BE2C (cell line): ENCODE measurements at places on chromosomes 1 and 21.

DNA sequence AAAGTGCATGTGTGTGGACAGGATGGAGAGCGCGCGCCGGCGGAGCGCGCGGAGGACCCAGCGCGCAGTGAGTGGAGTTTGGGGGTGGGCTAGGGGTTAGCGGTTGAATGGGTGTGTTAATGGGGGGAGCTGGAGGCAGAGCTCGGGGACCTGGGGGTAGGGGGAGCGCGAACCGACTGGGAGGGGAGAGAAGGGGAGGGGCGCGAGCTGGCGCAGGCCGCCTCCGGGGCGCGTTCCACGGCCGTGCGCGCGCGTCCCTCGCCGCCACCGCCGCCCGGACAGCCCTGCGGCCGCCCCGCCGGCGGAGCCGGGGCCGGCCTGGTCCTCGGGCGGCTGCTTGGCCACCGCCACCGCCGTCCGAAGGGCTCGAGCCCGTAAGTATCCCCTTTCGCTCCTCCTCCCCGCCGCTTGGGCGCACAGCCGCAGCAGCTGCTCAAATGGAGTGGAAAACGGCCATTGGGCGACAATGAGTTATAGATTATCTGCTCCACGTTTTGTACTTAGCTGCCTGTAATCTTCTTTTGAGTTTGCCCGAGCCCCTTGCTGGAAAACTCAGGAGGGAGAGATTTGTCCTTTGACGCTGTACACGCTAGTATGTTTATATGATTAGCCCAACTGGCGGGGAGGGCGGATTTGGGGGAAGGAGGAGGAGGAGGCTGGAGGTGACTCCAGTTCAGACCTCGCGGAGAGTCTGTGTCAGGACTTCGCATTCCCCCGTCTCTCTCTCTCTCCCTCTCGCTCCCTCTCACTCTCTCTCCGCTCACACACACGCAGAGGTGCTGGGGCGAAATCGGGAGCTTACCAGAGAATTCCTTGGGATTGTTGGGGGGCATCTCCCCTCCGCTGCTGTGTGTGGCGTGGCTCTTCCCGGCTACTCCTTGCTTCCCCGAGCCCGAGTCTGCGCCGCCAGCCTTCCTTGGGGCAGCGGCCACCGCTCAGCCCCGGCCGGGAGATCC is at the start of gene ADGRL2:
Gene ADGRL2, plus strand, starts transcription at position 240 of the 956 bp plus-strand sequence. CDS start 36,051 bp downstream, outside the sequence.
- peak; percentile 74 for DNase-seq

DNA sequence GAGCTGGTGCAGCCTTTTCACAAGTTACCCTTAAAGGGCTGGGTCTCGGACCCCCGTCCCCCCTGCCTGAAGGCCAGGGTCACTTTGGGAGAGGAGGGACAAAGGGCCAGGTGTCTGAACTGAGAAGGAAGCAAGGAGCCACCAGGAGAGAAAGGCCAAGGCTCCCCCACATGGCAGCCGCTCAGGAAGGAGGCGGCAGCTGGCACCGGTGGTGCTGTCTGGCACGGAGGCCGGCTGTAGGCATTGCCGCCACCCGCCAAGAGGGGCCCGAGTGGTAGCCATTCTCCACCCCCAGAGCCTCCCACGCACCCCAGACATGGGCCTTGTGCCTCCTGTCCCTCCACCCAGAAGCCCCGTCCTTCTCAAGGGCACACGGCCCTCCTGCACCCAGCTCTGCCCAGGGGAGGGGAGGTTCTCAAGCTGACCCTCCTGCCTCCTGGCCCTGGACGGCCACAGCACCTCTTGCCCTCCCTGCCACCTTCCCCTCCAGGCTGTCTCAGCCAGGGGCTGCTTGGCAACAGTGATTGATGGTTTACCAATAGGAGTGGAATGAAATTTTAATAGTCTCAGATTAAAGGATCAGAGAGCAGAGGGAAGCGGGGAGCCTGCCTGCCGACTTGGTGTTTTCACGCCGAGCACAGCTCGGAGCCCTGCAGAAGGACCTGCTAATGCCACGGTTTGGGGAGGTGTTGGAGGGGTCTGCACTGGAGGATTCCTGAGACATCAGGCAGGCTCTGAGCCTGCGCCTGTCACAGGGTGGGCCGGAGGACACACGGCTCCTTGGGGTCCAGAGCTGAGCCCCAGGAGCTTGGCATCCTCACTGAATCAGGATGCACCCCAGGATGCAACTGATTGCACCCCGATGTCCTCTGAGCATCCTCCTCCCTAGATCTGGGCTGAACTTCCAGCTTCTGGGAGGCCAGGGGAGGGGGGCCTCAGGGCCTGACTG is 211.9 kb upstream of the VAMP3 start:
- no peak for DNase-seq

- no peak for DNase-seq
These were observed 2.1 kb upstream of the TFF3 start for GRCh38 chr21:42317341-42317741.

- DNase-seq: no peak
These were observed 65.8 kb upstream of the HSD17B7 start for GRCh38 chr1:162724583-162725120.

DNA sequence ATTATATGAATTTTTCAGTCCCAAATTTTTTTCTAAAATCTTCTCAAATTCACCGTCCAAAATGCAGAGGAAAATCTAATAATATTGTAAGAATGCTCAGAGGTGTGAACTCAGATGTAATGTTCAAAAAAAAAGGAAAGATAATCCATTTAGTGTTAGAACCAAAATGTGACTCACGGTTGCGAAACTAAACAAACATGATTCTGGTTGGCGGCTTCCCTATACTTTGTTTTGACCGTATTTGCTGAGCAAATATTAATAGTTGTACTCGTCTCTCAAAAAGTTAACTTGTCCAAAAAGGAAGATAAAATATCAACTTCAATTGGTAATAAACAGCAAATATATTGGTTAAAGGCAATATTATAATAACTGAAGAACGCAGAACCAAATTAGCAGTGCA is 34.4 kb downstream of the ZSWIM5 start:
- DNase-seq: no peak

DNA sequence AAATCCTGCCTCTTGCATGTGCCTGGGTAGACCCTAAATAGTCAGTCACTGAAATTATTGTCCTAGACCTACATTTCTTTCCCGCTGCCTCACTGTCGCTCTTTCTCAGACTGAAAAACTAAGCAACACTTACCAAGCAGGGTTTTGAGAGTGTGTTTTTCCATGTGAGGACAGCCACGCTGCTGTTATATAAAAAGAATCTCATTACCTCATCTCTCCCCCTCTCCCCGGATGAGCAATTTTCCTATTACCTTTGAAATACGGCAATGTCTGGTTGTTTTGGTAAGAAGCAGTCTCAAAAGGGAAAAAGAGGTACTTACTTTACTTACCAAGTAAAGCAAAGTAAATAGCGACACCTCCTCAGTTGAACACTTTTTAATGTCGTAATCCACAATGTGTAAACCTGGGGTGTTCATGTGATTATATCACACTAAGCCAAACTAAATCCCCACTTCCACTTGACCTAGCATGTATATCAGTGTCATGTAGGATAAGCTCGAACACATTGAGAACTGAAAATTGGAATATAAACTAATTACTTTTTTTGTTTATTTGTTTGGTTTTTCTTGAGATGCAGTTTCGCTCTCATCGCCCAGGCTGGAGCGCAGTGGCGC is 12.2 kb upstream of the VN1R5 start:
- no peak for DNase-seq

DNA sequence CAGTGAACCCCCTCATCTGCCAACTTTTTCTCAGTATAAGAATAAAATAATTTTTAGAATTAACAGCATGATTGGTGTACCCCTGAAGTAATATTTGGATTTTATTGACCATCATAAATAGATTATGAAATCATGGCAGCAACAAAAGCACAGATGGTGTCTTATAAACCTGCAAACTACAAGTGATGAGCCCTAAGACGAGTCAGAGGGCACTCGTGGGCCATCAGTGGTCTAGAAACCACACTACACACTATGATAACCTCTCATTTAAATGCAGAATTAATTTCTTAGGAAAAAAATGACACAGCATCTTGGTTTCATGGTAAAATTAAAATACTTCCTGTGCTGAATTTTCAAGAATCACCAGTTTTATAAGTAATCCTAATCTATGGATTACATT is 312.4 kb downstream of the PTBP2 start:
- no peak for DNase-seq

GRCh38 chr1:36493524-36493923 is 10.8 kb upstream of the CSF3R start:
- DNase-seq: no peak

GRCh38 chr1:245177071-245177900 is 22.5 kb downstream of the KIF26B start:
- peak; percentile 51 for DNase-seq

DNA sequence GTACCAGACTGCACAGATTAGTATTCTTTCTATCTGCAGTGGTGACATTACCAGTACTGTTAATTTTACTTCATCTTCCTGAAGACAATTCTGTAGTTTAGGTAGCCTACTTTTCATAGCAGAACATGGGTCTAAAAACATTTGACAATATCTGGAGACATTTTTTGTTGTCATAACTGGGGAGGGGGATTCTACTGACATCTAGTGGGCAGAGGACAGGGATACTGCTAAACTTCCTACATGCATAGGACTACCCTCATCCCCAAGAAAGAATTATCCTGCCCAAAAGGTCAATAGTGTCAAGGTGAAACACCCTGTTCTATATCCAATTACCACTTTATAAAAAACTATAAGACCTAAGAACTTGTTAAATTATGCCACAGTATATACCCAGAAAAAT is 3.4 kb upstream of the ARHGAP29 start:
- no peak for DNase-seq

DNA sequence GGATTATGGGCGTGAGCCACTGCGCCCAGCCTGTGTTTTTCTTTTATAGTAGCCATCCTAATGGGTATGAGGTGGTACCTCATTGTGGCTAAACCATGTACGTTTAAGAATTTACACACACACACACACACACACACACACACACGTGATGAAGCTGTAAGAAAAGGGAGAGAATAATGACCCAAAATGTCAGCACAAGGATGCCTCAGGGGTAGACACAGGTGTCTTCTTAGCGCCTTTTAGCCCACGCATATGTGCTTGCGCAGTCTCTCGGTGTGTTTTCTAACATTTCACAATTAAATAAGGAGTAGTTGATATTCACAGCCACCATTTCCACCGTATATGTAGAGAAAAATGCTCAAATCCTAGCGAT is 782 bp upstream of the PFKL start:
- no peak for DNase-seq

- no peak for DNase-seq
These were observed 115.0 kb downstream of the GREM2 start for GRCh38 chr1:240496941-240497340.

GRCh38 chr1:25019337-25020172 is 89.5 kb upstream of the RUNX3 start:
- no peak for DNase-seq

GRCh38 chr1:76939050-76939816 is 72.0 kb downstream of the ST6GALNAC5 start:
- no peak for DNase-seq

DNA sequence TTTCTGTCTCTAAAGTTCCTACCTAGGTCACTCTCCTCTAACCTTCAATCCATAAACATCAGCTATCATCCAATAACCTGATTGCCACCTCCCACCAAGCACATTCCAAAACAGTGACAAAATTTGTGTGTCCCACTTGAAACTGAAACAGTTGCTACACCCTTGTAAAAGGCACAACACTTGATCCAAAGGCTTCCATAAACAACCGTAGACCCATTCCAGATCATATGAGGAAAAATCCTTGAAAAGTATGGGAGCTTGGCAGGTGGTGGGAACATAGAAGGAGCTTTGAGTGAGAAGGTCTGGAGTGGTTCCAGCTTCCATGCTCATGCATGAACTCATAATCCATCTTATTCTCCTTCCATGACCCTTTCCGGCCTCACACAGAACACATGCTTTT is 82.0 kb upstream of the ATP1A1 start:
- DNase-seq: no peak

GRCh38 chr1:243271996-243272395 is 16.2 kb downstream of the SDCCAG8 start:
- no peak for DNase-seq

- no peak for DNase-seq
These were observed 7.3 kb downstream of the RNU5D-1 start for GRCh38 chr1:44723496-44724295.

- DNase-seq: no peak
These were observed 28.9 kb upstream of the LYPLAL1 start for GRCh38 chr1:219144658-219145315.

DNA sequence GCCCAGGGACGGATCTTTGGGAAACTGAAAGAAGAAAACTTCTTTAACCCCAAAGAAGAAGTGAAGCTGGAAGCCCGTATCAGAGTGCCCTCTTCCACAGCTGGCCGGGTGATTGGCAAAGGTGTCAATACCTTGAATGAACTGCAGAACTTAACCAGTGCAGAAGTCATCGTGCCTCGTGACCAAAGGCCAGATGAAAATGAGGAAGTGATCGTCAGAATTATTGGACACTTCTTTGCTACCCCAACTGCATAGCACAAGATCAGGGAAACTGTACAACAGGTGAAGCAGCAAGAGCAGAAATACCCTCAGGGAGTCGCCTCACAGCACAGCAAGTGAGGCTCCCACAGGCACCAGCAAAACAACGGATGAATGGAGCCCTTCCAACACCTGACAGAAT is 114.0 kb downstream of the NBPF12 start:
- DNase-seq: no peak

DNA sequence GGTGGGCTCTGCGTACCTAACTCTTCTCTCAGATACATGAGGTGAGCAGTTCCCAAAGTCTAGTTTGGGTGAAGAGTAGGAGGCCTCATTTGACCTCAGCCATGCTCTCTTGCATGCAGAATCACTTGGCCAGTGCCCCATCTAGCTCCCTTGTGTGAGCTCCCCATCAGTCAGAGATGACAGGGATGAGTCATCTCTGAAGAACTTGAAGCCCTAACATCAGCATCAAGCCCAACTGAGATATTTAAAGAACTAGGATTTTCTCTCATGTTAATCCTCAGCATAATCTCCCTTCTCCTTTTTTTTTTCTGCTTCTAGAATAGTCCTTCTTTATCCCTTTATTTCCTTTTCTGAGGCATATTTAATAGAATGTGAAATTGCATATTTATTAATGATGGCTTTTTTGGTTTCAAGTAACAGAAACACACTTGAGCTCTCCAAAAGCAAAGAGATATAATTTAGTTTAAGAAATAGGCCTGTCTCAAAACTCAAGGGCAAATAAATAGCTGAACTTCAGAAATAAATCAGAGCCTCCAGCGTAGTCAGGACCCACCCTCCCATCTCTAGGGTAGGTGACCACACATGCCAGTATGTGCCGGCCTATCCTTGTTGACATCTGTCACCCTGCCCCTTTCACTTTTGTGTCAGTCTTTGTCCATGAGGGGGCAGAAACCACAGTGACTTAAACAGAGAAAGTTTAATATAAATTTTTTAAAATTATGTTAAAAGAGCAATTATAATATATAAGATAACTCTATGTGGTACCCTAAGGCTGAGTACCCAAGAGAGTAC is 112.3 kb downstream of the TSEN15 start:
- no peak for DNase-seq

- DNase-seq: no peak
These were observed 128.4 kb downstream of the TGFB2 start for GRCh38 chr1:218473522-218473921.
